ENCODE measurements at places on chromosomes 7 and 10.

DNA sequence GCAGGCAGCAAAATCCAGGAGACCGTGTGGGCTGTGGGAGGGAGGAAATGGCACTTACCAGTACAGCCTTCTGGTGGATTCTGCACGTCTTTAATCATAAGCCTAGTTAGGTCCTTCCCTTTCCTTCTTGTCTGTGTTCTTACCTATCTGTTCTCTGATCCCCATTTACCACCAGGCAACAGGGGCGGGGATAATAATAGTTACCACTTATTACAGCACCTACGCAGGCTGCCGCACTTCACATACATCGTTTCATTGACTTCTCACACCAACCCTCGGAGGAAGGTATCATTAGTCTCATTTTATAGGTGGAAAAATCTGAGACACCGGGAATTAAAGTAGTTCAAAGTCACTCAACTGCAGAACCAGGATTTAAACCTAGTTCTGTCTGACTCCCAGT lies 4.5 kb upstream of the EPHA1 start:
- DNase-seq, result no peak

DNA sequence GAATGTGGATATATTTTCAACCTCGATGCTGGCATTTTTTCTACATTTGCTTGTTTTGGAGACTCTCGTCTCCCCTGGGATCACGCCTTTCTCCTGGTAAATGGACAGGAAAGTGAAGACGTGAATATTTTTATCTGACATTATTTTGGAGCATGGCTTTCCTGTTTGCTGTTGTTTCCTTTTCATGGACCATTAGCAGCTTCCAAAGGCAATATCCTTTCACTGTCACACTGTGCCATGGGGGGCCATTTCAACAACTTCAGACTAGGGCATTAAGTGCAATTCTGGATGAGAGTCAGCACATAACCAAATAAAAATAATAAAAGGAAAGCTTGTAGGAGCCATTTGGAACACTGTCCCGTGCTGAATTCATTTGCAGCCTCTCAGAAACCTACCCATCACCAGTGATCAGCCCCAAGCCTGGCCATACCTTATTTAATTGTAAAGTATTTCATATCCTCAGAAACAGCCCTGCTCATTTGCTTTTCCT lies 75.9 kb upstream of the NEUROD6 start:
- DNase-seq, result no peak

GRCh38 chr7:86955895-86956503 lies 103.5 kb downstream of the ELAPOR2 start:
- no peak for DNase-seq

- no peak for DNase-seq
These were observed 27.9 kb downstream of the DUSP5 start for GRCh38 chr10:110525349-110526260.

- peak; percentile 79 for DNase-seq
These were observed 2.8 kb downstream of the PKD1L1 start for GRCh38 chr7:47945261-47946015.

- no peak for DNase-seq
These were observed 25.1 kb upstream of the NKX6-2 start for GRCh38 chr10:132810807-132811700.

DNA sequence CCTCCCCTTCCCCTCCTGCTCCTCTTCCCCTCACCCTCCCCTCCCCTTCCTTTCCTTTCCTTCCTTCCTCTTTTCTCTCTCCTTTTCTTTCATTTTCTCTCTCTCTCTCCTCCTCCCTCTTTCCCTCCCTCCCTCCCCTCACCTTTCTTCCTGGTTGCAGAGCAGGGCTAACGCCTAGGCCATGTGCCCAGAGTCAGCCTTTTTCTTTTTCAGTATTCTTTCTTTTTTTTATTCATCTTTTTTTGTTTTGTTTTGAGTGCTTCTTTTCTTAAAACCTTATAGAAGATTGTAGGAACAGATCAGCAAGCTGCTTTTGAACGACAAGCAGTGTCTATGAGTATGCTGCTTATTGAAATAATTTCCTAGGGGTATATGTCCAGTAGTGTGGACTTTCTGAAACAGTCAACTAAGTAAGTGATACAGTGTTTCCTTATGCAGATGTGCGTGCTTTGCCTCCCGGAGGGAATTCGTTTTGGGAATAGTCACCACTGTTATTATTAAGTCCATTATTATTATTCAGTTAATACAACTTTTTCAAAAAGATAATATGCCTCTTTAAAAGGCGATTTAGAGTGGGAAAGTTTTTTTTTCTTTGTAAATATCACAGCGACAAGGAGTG lies 219.2 kb downstream of the CAMK1D start:
- no peak for DNase-seq

DNA sequence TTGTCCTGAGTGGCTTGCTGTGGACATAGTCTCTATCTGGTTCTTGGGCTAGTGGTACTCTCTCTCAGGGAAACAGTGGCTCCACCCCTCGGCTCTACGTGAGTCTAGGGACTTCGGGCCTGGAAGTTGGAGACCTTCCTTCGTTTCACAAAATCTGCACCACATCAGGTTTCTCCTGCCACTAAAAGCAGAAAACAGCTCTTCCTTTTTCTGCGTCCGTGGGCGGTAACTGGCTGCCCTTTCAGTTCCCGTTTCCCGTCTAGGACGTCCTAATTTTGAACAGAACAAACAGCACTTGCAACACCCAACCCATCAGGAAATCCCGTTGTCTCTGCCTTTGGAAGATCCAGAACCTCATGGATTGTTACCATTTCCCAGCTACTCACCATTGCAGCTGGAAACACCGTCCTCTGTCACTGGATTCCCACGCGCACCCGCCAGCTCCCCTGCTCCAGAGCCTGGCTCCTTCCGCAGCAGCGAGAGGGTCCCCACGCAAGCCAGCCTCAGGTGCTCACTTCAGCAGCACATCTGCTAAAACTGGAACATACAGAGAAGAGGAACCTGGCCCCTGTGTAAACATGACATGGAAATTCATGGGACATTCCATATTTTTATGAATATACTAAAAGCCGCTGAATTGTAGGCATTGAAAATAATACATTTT lies 311.4 kb upstream of the AKR1E2 start:
- no peak for DNase-seq

DNA sequence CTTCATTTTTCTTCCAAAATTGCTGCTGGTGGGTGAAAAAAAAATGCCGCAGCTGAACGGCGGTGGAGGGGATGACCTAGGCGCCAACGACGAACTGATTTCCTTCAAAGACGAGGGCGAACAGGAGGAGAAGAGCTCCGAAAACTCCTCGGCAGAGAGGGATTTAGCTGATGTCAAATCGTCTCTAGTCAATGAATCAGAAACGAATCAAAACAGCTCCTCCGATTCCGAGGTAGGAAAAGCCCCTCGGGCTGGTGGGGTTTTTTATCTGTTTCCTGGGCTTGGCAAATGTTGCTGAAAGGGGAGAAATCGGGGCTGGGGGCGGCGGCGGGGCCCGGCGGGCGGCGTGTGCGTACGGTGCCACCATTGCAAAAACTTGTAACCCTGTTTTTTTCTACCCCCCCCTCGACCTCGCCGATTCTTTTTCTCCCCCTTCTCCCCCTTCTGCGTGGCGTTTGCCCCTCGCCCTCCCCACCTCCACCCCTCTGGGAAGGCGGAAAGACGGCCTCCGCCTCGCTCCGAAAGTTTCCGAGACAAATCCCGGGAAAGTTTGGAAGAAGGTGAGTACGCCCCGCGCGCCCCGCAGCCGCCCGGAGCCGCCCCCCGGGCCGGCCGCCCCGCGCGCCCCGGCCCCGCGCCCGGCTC lies 789 bp downstream of the TCF7L2 start:
- DNase-seq, result peak; percentile 4

DNA sequence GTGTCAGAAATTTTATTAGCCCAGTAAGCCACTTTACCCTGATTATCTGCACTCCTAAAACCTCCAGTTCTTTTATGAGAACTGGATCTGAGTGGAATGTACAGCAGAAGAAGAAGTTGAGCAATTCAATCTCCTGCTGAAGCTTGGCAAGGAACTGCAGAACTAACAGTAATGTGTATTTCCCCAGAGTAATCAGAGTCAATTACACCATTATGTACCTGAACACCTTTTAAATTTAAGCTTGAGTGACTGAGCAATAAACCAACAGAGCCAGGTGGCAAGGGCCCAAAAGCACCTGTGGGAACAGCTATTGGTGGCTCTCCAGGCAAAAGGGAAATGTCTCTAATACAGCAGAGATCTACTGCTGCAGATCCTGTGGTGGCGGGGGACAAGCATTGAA lies 40.1 kb upstream of the AKR1C2 start:
- DNase-seq, result no peak

- DNase-seq, result no peak
These were observed 230.9 kb downstream of the PARD3 start for GRCh38 chr10:34584164-34584563.

DNA sequence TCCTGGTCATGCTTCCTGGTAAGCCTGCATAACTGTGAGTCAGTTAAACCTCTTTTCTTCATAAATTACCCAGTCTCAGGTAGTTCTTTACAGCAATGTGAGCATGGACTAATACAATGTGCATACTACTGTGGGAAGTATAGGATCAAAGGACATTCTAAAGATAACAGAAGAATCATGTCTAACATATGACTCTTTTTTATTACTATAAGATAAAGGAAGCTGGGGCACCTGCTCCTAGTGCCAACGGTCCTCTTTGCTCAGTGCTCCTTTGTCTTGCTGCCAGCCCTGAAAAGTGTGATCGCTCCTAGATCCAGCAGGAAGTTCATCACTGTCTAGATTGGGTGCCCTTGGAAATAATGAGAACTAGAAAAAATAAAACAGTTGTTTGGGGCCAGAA lies 143.3 kb upstream of the NOBOX start:
- no peak for DNase-seq

GRCh38 chr7:133845005-133845404 lies 282.1 kb upstream of the LRGUK start:
- no peak for DNase-seq

- no peak for DNase-seq
These were observed 30.4 kb upstream of the DDC start for GRCh38 chr7:50595491-50596102.

- DNase-seq, result no peak
These were observed 1358.9 kb upstream of the LRRTM3 start for GRCh38 chr10:65566906-65567305.

DNA sequence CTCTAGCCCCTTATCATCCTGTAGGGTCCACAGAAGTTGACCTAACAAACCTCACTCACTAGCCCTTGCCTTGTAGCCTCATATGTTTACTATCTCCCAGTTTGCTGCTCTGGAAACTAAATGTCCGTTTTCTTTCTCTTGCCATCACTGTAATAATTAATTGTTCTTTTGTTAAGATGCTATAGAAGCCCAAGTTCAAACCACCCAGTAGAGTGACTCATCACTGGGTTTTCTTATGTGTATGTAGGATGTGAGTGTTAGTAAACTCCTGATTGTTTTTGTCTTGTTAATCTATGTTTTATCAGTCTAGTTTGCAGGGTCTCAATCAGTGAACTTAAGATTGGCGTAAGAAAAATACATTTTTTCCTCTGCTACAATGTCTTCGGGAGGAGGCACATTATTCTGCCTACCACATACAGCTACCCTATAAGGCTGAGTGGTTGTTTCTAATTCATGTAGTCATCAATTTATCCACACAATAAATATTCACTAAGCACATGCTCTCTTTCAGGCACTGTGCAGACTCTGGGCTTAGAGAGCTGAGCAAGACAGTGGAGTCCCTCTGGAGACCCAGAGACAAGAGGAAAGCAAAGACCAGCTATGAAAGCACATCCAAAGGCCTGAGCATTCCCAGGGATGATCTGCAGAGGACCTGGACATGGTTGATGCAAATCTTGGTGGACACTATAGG lies 474.1 kb upstream of the AKR1E2 start:
- no peak for DNase-seq

DNA sequence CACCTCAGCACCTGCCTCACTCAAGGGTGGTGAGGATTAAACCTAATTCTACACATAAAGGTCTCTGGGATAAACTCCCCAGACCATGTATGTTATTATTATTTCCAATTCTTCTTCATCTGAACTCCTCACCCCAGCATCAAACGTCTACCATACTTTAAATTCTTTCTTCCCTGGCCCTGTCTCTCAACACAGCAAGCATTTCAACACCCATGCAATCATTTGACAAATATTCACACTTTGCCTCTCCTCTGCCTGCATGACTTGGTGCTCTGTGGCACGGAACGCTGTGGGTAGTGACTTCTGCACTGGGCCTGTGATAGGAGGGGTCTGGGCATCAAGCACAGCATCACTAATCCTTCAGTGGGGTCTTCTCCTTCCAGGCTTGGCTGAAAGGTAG lies 490.8 kb downstream of the TNS3 start:
- no peak for DNase-seq

GRCh38 chr10:86411852-86412560 lies 45.4 kb upstream of the GRID1 start:
- no peak for DNase-seq

DNA sequence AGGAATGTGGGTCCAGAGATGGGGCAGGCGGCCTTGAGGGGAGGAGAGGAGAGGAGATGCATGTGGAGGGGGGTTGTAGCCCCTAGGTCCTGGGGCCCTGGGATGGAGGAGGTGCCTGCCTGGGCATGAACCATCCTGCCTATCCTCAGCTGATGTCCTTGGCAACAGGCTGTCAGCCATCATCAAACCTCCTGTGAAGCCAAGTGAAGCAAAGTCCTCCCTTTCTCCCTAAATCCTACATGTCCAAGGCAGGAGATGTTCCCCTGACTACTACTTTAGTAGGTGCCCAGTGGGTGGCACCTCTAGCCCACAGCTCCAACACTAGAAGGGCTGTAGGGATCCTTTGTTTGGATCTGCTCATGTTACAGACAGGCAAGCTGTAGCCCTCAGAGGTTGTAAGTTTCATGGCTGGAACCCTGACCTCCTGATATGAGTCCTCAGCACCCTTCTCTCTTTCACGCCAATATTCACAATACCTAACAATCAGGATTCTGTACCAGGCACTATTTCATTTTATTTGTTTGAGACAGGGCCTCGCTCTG lies 66.6 kb upstream of the SYPL1 start:
- DNase-seq, result no peak

DNA sequence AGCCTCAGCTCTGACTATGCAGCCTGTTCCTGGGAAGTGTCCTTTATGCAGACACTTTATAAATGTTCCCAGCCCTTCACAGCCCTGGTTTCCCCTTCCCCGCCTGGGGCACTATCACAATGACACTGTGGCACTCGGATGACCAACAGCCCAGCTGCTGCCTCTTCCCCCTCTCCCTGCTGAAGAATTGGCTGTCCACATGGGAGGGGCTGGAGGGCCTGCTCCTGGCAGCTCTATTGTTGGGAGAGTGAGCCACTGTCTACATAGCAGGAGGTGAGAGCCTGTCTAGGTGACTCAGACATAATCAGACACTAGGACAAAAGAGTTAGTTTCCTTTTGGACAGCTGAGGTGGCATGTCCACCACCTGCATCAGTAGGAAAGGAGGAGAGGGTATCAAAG lies 437.5 kb downstream of the PLXNA4 start:
- DNase-seq, result no peak

- no peak for DNase-seq
These were observed 15.0 kb downstream of the ZNF862 start for GRCh38 chr7:149853157-149853556.

DNA sequence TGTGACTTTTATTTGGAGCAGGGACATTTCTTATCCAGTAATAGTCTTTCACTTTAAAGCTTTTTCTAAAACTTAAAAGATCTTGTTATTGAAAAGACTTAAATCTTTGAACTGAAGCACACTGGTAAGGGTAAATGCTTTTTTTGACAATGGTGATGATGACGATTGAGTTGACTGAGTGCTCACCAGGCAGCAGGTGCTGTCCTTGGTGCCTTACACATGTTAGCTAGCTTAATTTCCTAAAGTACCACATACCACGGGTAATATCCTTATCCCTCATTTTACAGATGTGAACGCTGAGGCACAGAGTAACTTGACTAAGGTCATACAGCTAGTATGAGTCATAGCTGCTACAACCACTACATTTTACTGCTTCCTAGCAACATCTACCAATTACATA lies 200.0 kb downstream of the XPNPEP1 start:
- DNase-seq, result no peak
